MCF 10A (cell line): ENCODE measurements at places on chromosomes 2 and 18. TPM values are rescaled to one million over a fixed set of nuclear protein-coding genes. Genes with fewer than 3 reads are reported as not detected.

Gene TFCP2L1
- total RNA-seq, result 22.6 and 24.3 TPM in 2 replicates

DNA sequence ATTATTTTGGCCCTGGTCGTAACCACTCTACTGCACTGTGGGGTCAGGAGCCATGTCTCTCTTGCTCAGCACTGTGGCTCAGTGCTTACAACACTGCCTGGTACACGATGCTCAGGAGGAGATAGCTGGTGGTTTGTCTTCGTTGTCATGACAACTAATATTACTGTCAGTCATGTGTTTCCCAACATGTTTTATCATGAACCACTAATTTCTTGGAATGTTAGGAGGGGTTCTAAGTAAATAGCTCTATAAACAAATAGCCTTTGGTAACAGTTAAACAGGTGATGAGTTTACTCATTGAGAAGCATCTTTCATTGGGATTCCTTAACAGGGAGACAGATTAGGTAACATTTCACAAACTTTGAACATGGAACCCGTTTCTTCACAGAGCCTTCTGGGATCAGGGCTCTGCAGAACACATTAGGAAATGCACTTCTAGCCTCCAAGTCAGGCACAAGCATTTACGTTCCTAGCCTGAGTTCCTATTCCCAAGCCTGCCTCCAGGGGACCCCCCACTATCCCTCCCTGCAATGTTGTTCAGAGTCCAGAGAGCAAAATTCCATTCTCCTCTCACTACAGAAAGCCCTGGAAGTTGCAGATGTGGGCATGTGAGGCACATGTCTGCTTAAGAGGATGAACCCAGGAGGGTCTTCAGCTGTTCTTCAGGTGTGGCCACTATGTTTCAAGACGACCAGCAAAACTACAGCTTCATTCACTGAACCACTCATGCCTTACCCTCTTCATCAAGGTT lies 6.4 kb upstream of the RBM44 start:
- no peaks in the 10 kb centered on the region for H3K4me1 ChIP-seq
- H3K36me3 ChIP-seq, result no peaks in the 10 kb centered on the region
- no peaks in the 10 kb centered on the region for H3K27me3 ChIP-seq
- H3K27ac ChIP-seq, result no peak overlapping the region

DNA sequence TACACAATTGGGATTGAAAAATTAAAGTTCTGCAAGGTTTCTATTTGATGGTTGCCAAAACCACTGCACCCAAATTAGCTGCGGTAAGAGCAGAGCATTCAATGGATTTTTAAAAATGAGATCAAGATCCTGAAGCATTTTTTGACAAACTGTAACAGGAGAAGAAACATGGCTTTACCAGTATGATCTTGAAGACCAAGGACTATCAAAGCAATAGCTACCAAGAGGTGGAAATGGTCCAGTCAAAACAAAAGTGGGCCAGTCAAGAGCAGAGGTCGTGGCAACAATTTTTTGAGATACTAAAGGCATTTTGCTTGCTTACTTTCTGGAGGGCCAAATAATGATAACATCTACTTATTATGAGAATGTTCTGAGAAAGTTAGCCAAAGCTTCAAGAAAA lies 186.8 kb downstream of the RDH14 start:
- H3K27ac ChIP-seq, result no peak overlapping the region
- no peak overlapping the region for H3K4me3 ChIP-seq
- H3K36me3 ChIP-seq, result no peaks in the 10 kb centered on the region
- no peak for DNase-seq
- no peaks in the 10 kb centered on the region for H3K27me3 ChIP-seq

Gene CD207
- not detected in 2 replicates for total RNA-seq

DNA sequence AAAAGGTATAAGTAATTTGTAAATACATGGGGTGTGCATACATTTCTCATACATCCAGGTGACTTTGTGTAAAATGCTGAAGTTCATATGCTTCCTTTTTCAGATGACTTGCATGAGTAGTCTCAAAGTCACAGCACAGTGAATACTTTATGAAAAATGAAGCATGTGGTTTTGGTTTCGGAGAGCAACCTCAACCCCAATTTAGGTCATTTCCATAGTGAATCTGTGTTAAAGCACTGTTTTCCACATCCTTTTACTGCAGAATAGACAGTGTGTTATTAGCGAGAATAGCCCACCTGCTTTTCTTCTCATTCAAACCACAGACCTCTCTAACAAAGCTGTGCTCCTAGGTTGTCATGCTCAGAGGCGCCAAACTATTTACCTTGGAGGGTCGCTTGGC lies 204.4 kb upstream of the RASGRP3 start:
- no peaks in the 10 kb centered on the region for H3K27me3 ChIP-seq
- no peak overlapping the region for H3K4me3 ChIP-seq
- no peak for DNase-seq
- peaks cover 38% of the 10 kb centered on the region for H3K36me3 ChIP-seq
- H3K4me1 ChIP-seq, result peaks cover 11% of the 10 kb centered on the region

DNA sequence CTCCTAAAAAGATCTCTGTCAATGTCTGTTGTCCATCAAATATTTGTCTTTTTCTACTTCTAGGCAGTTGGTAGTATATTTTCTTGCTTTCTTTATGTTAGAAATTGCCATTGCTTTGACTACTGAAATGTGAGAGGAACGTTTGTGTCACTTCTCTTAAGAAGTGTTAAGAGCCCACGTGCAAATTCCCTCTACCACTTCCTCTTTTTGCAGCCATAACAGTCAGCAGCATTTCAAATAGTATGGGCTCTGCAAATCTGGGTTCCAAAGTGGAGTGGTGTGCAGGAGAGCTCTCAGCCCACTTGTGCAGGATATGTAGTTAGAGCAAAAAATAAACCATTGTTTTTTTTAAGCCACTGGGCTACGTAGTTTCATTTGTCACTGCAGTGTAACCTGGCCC lies 314.0 kb downstream of the MEIS1 start:
- DNase-seq, result no peak
- H3K36me3 ChIP-seq, result no peaks in the 10 kb centered on the region
- H3K27ac ChIP-seq, result no peak overlapping the region
- H3K4me3 ChIP-seq, result no peak overlapping the region
